ENCODE measurements at places on chromosomes 6 and 20. TPM values are rescaled to one million over a fixed set of nuclear protein-coding genes. Genes with fewer than 3 reads are reported as not detected.

ECT2L gene
- total RNA-seq, result not detected

MATN4 gene
- total RNA-seq, result 0.25 TPM

- peak; percentile 83 for DNase-seq
Observed at GRCh38 chr6:106223300-106223930, 102.1 kb downstream of the ATG5 start.

GRCh38 chr20:5135363-5136012, 8.7 kb downstream of the CDS2 start:
- DNase-seq, result no peak
